ENCODE measurements at places on chromosomes 7 and 10.
A peak's percentile ranks its signal among the peaks of the same experiment; 100 is the strongest.

DNA sequence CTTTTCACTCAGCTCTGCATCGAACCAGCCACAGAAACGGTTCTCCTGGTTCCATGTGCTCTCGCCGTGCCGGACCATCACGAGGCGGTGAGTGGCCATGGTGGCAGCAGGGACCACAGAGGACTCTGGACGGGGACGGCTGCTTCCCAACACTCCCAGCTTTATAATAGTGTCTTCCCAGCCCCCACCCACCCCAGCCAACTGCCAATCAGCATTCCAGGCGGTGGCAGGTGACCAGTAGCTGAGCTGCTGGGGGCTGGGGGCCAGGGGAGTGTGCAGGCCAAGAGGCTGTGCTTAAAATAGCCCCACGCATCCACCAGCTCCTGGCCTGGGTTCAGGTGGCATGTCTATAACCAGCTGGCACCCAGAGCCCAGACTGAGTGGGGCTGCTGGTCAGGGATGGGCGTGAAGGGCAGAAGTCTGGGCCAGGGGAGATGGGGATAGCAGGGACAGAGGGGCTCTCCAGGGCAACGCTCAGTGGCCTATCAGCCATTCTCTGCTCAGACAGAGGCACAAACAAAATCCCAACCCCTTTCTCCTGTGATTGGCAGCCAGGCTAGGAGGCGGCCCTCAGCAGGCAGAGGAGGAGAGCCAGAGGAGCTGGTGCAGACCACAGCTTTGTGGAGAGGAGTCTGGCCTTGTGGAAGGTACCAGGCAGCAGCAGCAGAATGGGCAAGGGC is at the start of gene PGAM2:
Gene PGAM2 (minus strand): TSS at position 137 of the 680 bp plus-strand sequence. CDS start 38 bp downstream, at position 99.
- no peaks in the 10 kb centered on the region for H3K27me3 ChIP-seq
- H3K4me3 ChIP-seq, result no peak within 1 kb of the TSS
- peaks cover 17% of the 10 kb centered on the region for H3K36me3 ChIP-seq
- DNase-seq, result no peak

GRCh38 chr7:130910949-130911944 is 177.2 kb upstream of the KLF14 start:
- peaks cover 57% of the 10 kb centered on the region for H3K4me1 ChIP-seq
- H3K27ac ChIP-seq, result peak overlapping the region; percentile 85
- peaks cover 18% of the 10 kb centered on the region for H3K36me3 ChIP-seq
- no peak for DNase-seq

DNA sequence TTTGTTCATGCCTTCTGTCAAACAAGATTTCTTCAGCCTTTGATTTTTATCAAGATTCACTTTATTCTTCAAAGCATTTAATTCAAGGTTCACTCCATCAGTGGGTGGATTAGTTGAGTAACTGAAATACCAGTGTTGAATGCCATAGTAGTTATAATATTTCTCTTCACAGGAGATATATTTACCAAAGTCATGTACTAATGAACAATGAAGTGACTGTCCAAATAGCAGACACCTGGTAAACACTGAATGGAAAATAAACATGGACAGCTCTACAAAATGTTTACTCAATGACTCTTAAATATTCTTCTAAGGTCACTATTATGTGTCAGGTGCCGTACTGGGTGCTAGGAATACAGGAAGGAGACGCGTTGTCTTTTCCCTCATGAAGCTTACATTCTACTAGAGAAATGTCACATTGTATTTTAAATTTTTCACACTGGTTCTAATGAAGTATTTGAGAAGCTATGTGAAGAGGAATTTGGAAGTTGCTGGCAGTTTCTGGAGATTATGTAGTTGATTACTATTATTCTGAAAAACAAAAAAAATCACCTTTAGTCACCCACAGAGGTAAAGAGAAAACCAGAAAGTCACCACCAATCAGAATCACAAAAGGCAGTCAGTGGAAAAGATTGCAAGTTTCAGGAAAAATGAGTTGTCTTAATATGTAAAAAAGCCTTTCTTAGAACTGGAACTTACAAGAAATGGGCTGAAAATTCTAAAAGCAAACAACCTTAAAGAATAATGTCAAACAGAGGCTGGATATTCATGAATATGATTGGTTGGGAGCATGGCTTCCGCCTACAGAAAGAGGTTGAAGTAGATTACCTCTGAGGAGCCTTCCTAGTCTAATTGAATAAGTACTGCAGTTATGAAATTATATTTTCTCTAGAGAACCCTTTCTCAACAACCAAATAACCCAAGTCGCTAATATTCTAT is 84.5 kb downstream of the RTKN2 start:
- H3K27me3 ChIP-seq, result no peaks in the 10 kb centered on the region
- no peak for DNase-seq
- peaks cover 45% of the 10 kb centered on the region for H3K4me1 ChIP-seq
- no peak overlapping the region for H3K4me3 ChIP-seq
- no peaks in the 10 kb centered on the region for H3K36me3 ChIP-seq
- H3K27ac ChIP-seq, result peak overlapping the region; percentile 38

DNA sequence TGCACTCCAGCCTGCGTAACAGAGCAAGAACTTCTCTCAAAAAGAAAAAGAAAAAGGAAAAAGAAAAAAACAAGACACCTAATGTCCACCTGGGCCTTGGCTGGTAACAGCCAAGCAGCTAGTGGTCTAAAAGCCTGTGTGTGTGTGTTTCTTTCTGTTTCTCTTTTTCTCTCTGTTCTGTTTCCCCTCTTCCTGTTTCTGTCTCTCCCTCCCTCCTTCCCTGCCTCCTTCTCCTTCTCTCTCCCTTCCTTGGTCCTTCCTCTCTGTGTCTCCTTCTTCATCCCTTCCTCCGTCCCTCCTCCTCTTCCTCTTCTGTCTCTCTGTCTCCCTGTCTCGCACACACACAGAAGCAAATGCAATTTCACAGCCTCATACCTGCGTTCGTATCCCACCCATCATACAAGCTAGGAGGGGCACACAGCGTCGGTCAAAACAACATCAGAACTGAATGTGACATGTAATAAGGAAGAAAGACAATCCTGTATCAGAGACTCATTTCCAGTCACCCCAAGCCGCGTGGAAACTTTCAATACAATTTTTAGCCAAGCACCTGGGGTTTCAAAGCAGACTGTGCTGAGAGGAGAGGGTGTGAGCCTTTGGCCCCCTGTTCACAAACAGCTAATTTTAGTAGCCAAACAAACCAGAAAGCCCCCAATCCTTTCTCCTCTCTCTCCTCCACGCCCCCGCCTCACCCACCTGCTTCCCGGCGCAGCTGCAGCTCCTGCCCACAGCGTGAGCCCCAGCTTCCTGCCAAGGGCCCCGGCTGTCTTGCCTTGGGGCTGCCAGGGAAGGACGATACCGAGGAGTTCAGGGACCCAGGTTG is 50.2 kb upstream of the GNA12 start:
- H3K4me3 ChIP-seq, result peak overlapping the region; percentile 42
- peak; percentile 61 for DNase-seq
- no peak overlapping the region for H3K27ac ChIP-seq
- H3K27me3 ChIP-seq, result no peaks in the 10 kb centered on the region
- no peaks in the 10 kb centered on the region for H3K36me3 ChIP-seq

GRCh38 chr10:22505911-22506685 is 160.8 kb downstream of the SPAG6 start:
- DNase-seq, result peak; percentile 41
- peaks cover 14% of the 10 kb centered on the region for H3K4me1 ChIP-seq
- H3K27me3 ChIP-seq, result no peaks in the 10 kb centered on the region
- H3K4me3 ChIP-seq, result no peak overlapping the region
- no peak overlapping the region for H3K27ac ChIP-seq
- H3K36me3 ChIP-seq, result no peaks in the 10 kb centered on the region

DNA sequence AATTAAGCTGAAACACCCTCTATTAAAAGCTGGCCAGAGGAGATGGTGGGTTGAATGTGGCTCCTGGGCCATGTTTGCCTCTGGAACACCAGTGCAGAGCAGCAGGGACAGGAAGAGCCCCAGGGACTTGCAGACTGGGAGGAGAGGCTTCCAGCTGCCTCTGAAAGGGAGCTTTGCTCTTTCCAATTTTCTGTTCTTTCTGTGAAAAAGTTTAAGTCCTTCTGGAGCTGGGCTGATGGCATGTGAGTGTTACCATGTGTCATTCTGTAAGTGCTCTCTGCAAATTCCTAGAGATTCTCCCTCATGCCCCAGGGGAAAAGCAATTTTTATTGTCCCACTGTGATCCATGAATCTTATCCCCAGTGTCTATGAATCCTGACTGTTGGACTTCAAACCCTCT is 112.8 kb upstream of the LANCL2 start:
- no peak for DNase-seq
- peaks cover 18% of the 10 kb centered on the region for H3K4me1 ChIP-seq
- H3K27me3 ChIP-seq, result peaks cover 29% of the 10 kb centered on the region
- no peak overlapping the region for H3K4me3 ChIP-seq
- H3K27ac ChIP-seq, result no peak overlapping the region

DNA sequence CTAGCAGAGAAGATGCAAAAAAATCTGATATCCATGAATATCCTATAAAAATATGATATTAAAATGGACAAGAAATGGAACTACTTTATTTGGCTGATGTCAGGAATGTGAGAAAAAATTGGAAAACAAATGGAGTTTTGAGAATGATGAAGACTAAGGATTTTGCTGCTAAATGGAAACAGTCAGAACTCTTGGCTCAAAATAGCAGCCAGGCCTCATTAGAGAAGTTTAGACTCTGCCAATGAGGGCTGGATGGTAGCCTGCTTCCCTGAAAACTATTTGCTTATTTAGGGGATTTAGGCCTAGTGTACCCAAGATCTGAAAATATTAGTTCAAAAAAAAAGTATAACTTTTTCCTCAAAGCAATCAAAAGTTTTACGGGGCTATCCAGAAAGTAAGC is 458.5 kb downstream of the TFEC start:
- no peaks in the 10 kb centered on the region for H3K4me1 ChIP-seq
- H3K4me3 ChIP-seq, result no peak overlapping the region
- no peaks in the 10 kb centered on the region for H3K36me3 ChIP-seq
- H3K27me3 ChIP-seq, result no peaks in the 10 kb centered on the region
- DNase-seq, result no peak

DNA sequence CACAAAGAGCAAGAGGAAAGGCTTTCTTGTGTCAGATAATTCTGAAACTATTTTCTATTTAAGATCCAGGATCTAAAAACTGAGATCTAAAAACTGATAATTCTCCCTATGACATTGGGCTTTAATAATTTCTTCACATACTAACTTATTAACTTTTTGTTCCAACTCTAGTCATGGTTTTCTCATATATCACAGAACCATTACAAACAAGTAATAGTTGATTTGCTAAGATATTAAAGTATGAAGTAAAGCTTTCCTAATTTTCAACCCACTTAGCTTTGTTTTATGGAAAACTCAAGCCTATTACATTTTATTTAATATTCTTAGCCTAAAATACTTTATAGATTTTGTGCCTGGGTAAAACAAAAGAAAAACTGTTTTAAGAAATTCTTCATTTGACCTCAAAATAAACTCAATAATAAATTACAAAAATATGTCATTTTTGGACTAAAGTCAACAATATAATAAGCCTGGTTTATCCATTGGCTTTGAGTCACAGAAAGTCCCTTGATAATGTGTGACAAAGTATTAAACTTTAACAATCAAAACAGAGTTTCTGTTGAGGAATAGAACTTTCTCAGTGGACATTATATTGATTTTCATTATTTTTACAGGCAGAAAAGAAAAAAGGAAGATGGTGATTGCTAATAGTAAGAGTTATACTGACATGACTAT is 1142.9 kb upstream of the SORCS1 start:
- no peak overlapping the region for H3K4me3 ChIP-seq
- H3K4me1 ChIP-seq, result no peaks in the 10 kb centered on the region
- no peak for DNase-seq

DNA sequence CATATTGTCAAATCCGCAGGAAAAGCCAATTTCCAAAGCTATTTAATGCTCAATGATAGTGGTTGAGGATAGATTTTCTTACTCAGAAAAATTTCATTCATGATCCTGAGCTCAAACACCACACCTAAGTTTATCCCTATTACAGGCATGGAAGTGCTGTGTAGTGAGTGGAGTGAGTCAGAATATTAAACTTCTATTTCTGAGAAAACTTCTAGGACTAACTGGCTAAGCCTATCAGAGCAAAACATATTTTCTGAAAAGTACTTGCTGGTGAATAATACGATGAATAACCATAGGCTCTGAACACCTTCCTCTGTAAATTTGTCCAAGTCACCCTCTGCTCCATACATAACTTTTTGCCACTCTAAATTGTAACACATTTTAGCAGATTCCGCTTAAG is 221.5 kb downstream of the SUGCT start:
- H3K4me1 ChIP-seq, result no peaks in the 10 kb centered on the region
- no peaks in the 10 kb centered on the region for H3K36me3 ChIP-seq
- no peak for DNase-seq

DNA sequence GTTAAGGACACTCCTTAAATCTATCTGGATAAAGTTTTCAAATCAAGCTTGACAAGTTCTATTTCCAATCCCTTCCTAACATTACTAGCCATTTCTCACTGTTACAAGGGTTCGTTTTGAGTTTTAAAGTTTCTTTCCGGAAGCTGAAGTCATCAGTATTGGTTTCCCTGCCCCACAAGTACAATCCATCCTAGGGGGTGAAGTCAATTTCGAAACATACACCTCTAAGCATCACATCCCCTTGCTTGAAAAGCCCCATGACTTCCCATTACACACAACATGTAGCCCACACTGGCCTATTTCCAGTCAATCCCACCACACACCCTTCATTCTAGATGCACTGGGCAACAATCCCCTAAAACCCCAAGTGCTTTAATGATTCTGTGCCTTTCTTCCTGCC is 13.0 kb downstream of the DPY19L1 start:
- H3K27ac ChIP-seq, result no peak overlapping the region
- H3K27me3 ChIP-seq, result no peaks in the 10 kb centered on the region
- no peaks in the 10 kb centered on the region for H3K4me1 ChIP-seq
- H3K36me3 ChIP-seq, result no peaks in the 10 kb centered on the region

DNA sequence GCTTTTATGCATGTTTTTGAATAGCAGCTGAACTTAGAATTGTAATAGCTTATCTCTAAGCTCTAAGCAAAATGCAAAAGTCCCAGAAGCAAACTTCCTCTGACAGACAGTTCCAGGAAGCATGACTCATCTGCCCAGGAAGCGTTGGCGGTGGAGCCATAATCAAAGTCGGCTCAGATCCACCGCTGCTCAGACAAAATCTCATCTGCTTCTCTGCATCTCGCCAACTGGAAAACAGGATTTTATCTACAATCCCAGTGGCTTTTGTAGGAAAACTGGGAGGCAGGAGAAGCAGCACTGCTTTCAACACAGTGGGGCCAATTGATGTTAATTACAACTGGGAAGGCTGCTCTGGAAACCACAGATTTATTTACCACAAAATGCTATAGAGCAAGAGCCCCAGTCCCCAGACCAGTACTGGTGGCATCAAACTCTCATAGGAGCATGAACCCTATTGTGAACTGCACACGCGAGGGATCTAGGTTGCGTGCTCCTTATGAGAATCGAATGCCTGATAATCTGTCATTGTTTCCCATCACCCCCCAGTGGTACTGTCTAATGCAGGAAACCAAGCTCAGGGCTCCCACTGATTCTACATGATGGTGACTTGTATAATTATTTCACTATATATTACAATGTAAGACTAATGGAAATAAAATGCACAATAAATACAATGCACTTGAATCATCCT is 99.9 kb downstream of the CUBN start:
- peak; percentile 72 for DNase-seq
- peak overlapping the region; percentile 52 for H3K4me3 ChIP-seq
- no peaks in the 10 kb centered on the region for H3K27me3 ChIP-seq
- no peaks in the 10 kb centered on the region for H3K36me3 ChIP-seq
